CD4-positive, alpha-beta T cell (primary cell): ENCODE measurements at places on chromosomes 11 and 22. TPM values are rescaled to one million over a fixed set of nuclear protein-coding genes. Genes with fewer than 3 reads are reported as not detected.

- DNase-seq = no peak
Measured at GRCh38 chr22:48951836-48952235, 875.8 kb downstream of the BRD1 start.

DNA sequence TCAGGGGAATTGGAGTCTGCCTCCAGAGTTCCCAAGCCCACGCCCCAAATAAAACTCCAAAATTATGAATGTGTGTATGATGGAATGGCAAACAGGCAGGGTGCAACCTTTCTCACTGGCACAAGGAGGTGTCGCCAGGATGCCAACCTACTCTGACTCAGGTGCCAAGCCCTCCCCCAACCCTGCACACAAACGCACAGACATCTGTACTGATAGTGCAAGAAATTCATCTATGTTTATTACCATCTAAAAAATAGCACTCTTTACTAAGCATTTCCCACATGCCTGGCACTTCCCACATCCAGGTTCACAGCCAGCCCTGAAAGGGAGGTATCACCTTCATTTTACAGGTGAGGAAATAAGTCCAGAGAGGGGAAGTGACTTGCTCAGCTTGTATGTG, 1.2 kb downstream of the PLA2G3 start:
- no peak for DNase-seq

DNA sequence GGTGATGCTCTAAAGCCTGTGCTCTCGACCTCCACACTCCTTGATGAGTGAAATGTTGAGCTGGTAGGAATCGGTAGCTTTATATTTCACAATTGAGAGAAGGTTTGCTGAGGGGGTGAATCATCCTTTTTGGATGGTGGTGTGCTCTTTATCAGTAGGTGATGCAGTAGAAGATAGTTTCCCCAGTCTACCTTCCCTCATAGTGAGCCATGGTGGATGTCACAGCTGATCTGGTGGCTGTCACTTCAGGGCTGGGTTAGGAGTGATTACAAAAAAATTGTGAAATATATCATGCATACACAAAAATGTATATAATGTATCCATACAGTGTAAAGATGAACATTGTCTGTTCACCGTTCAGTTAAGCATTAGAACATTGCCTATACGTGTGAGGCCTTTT, 105.3 kb downstream of the GRAMD1B start:
- DNase-seq = no peak

DNA sequence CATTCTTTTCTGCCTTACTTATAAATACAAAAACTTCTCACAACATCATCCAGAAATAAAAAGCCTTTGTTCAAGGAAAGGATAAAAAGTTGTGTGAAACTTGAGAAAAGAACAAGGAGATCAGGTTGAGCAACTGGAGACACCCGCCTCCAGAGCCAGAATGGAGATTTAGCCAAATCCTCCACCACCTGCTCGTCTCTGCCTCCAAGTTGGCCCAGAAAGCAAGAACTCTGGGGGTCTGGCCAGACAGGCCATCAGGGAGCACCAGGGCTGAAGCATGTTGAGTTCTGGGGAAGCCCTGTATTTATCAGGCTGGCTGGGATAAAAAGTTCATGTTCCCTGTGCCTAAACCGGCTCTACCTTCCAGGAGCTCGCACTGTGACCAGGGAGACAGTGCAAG, 14.9 kb downstream of the SMCO4 start:
- DNase-seq = no peak

- DNase-seq = no peak
Measured at GRCh38 chr22:46162285-46162684, 12.0 kb downstream of the PPARA start.

DNA sequence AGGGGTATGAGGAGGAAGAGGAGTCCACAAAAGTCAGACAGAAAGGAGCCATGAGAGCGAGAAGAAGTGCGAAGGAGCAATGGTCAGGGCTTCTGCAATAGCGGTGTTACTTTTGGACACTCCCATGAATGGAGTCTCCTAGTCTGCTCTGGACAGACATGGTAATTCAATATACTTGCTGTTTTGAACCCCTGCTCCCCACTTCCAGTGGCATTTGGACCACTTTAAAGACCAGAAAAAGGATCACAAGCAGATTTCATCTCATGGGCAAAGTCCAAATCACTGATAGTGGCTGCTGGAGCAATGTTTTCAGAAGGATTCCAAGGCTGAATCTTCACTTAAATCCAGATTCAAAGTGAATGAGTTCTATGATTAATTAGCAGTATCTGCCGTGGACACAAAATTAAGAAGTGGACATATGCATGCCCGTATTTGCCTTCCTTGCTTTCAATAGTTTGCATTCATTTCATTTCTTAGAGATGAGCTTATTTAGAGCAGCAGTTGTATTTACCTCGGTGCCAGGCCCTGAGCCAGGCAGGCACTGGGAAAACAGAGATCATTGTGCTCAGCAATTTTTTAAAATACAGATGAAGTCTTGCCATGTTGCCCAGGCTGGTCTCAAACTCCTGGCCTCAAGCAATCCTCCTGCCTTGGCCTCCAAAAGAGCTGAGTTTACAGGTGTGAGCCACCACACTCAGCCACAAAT, 72.0 kb downstream of the SLC1A2 start:
- no peak for DNase-seq

DNA sequence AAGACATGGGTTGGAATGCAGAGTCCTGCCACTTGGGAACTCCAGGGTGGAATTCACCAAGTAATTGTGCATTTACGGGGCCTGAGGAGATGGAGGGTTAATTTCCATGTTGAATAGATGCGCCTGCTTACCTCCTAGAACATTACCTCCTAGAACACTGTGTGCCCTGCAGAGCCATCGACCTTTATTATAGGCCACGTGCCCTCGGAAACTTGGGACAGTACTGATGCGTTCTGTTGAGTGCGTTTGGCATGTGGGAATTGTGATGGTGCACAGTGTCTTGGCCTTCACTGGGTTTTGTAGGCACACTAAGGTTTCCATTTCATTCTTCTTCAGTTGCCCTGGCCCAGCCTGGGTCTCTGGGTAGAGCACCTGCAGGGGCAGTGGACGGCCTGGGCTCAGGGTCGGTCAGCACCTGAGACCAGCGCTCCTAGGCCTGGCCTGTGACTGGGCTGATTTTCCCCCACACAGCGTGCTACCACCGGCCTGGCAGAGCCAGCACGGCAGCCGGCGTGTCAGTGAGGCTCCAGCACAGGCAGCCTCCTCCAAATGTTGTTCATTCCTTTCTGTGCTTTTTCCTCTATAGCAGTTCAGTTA, 12.7 kb downstream of the TRMU start:
- no peak for DNase-seq

GRCh38 chr22:22216450-22216959, 28.1 kb upstream of the VPREB1 start:
- DNase-seq = no peak

GRCh38 chr11:72209101-72209500, 7.5 kb upstream of the FOLR2 start:
- DNase-seq = no peak

DNA sequence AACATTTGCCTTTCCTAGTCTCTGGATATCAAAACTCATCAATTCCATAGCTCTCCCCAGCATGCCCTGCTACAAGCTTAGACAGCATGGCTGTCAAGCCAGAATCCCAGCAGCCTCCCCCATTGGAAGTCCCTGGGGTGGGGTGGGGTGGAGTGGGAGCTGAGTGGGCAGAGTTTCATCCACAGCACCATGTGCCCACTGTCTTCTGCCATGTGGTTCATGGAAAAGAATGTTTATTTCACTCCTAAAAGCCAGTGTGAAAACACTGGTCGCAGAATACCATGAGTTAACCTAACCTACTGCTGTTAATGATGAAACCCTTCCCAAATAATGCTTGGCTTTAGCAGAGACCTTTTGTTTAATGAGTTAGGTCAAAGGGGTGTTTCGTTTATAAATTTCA, 80.2 kb upstream of the KIRREL3 start:
- no peak for DNase-seq

- DNase-seq = no peak
Measured at GRCh38 chr11:109302591-109303334, 119.2 kb upstream of the C11orf87 start.

- DNase-seq = no peak
Measured at GRCh38 chr22:31917227-31917921, 27.0 kb upstream of the YWHAH start.

DNA sequence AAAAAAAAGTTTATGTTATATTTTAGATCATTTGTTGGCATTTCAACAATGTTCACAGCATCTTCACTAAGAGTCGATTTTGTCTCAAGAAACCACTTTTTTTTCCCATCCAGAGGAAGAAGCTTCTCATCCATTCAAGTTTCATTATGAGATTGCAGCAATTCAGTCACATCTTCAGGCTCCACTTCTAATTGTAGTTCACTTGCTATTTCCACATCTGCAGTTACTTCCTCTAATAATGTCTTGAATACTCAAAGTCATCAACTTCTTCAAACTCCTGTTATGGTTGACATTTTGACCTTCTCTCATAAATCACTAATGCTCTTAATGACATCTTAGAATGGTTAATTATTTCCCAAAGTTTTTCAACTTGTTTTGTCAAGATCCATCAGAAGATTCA, 61.3 kb upstream of the CHORDC1 start:
- no peak for DNase-seq

DNA sequence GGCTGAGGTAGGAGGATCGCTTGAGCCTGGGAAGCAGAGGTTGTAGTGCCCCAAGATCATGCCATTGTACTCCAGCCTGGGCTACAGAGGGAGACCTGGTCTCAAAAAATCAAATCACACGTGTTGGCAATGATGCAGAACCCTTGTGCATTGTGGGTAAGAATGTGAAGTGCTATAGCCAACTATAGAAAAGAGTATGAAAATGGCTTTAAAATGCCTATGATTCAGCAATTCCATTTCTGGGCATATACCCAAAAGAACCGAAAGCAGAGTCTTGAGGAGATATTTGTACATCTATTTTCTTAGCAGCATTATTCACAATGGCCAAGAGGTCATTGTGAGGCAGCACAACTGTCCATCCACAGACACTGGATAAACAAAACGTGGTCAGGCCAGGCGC, 2.6 kb upstream of the FADS3 start:
- no peak for DNase-seq

DNA sequence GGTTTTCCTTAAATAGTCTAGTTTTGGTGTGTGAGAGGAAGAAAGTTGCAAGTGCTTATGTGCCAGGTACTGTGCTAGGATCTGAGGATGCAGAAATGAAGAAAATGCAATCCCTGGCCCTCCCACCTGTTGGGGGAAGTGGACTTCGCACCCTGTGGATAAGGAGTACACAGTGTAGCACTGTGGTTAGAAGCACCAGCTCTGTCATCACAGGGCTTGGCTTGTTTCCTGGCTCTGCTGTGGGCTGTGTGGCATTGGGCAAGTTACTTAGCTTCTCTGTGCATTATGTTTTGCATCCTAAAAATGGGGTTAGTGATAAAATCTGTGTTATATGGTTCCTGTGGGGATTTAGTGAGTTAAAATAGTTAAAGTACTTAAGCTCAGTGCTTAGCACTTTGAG, 68.2 kb downstream of the ENDOD1 start:
- DNase-seq = no peak

- DNase-seq = no peak
Measured at GRCh38 chr22:20553947-20554741, 46.7 kb downstream of the MED15 start.

DNA sequence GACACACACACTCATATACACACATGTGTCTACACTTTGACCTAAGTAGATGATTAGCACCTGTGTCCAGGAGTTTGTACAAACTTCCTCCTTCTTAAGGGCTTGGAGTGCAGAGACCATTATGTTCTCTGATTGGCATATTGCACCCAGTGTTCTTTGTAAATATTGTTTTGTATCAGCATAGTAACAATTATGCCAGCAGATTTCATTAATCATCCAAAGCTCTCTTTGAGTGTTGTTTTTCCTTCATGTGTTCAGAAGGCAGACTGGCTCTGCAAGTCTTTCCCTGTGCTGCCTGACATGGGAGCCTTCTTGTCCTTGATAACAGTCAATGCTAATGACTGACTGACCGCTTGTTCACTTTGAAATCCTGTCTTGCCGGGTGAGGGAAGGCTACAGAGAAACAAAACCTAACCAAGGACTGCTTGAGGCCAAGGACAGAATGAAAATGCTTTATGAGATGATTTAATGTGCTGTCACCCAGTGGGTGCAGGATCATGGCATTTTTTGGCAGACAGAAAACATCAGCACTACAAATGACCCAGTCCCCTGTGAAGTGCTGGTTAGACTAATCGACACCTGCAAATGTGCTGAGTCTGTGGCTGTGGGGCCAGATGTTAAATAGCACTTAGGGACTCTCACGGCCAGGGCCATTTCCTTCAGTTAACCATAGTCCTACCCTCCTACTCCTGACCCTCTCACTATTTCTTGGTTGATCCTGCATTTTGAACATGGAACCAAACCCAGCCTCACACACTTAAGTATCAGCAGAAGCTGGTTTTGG, 6.6 kb upstream of the BARX2 start:
- DNase-seq = no peak

DNA sequence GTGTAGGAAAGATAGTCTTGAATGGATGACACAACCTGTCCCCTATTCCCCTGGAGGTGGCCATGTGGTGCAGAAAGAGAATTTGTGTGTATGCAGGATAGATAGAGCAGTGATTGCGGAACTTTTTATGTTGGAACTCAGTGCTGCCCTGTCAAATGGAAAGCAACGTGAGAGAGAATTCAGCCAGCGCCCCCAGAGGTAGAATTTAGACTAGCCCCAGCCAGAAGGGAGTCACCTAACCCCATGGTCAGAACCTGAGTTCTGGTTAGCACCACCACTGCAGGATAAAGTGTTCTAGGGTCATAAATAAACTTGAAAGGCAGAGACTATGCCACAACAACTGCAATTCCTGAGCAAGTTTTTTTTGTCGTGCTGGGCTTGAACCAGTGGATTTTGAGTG, 152.9 kb upstream of the GRIA4 start:
- no peak for DNase-seq

GRCh38 chr11:115272925-115273324, 231.3 kb downstream of the CADM1 start:
- DNase-seq = no peak

- DNase-seq = peak; percentile 28
Measured at GRCh38 chr22:37906364-37907008, 389 bp downstream of the MICALL1 start.

The WNT7B gene
- not detected for total RNA-seq

The BTG4 gene
- total RNA-seq = not detected

The VSIG10L2 gene
- total RNA-seq = not detected

The ZDHHC8 gene
- 49.3 TPM for total RNA-seq

The KCNQ1 gene
- total RNA-seq = 31.3 TPM

The SAA1 gene
- total RNA-seq = not detected

The PIWIL4 gene
- 1.3 TPM for total RNA-seq

The HBB gene
- 0.45 TPM for total RNA-seq

The ADAMTS15 gene
- 0.11 TPM for total RNA-seq

The CENPM gene
- total RNA-seq = 8.4 TPM

The LDHA gene
- 324 TPM for total RNA-seq
